Mucosa of descending colon (tissue), 3 donors: ENCODE measurements at places on chromosomes 7 and 10.

GRCh38 chr7:150959739-150960734, 18.1 kb downstream of the KCNH2 start:
- no peak for DNase-seq

GRCh38 chr10:111113238-111113960, 36.6 kb downstream of the ADRA2A start:
- DNase-seq = no peak

- no peak for DNase-seq
Observed at GRCh38 chr7:95240921-95241320, 83.4 kb downstream of the PON1 start.

GRCh38 chr7:69749372-69749979, 151.2 kb downstream of the AUTS2 start:
- no peak for DNase-seq

GRCh38 chr10:2927958-2928840, 139.1 kb upstream of the PFKP start:
- DNase-seq = peak; percentile 69

DNA sequence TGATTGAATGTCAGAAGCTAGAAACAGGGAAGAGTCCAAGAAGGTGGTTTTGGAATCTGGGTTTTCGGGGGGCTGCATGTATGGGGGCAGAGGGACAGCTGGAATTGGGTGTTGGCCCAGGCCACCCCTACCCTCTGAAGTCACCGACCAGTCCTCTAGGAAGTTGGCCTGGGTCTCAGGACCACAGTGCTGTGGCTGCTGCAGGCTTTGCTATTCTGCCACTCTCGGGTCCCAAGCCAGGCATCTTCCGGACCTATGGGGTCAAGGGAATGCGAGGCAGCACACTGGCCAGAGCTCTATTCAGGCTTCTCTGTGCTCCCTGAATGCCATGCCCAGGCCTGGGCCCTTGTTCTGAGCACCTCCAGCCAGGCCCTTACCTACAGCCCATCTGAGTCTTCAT, 13.2 kb downstream of the FGF8 start:
- no peak for DNase-seq

- DNase-seq = no peak
Observed at GRCh38 chr10:1923586-1923985, 186.3 kb upstream of the ADARB2 start.

- DNase-seq = no peak
Observed at GRCh38 chr10:33012306-33012705, 54.3 kb upstream of the ITGB1 start.

GRCh38 chr10:4050061-4050460, 265.1 kb upstream of the KLF6 start:
- DNase-seq = no peak

GRCh38 chr7:158406801-158407200, 180.8 kb downstream of the PTPRN2 start:
- DNase-seq = no peak

- DNase-seq = no peak
Observed at GRCh38 chr10:61047081-61047480, 103.1 kb upstream of the RHOBTB1 start.

DNA sequence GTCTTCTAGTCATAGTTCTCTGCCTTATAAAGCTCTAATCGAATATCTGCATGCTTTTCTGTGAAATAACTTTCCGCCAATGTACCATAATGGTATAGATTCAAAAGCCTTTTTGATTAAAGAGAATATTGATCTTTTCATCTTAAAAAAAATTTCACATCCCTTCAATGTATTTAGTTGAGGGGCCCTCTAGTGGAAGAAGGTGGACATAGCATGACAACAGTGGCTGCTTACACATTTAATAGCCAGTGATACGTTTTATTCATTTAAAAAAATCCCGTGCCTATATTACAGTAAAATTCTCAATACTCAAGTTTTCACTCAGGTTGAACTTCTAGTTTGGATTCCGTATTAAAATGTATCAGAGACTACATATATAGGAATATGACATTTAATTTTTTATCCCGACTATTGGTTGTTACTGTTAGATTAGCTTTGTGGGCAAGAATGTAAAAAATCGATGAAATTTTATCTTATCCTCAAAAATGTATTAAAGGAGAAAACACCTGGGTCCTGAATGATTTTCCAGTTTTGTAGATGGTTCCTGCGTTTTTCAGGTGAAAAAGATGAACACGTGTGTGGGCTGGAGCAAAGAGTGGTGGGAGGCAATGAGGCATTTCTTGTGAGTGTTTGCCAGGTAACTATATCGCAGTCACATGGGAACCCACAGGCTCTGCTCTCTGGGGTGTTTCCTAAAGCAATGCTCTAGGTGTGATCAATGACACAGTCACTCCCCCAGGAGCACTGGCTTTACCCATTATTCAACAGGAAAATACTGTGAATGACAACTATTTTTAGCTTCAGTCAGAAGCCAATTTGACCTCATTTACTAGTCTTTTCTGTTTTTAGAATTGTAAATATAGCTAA, 24.1 kb upstream of the PNLIP start:
- no peak for DNase-seq

- DNase-seq = no peak
Observed at GRCh38 chr7:18191341-18191740, 163.7 kb upstream of the PRPS1L1 start.

DNA sequence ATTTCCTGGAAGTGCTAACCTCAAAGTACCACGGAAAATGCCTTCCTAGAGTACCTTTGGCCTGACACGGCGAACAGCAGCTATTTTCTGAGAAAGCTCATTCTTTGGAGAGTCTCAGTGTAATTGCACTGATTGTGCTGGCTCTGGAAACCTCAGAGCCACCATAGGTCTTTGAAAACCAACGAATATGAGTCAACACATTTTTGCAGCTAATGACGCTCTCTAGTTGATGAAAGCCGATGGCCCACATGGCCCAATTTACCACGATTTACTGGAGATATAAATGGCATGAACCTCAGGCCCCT, 187.1 kb downstream of the ADARB2 start:
- no peak for DNase-seq

DNA sequence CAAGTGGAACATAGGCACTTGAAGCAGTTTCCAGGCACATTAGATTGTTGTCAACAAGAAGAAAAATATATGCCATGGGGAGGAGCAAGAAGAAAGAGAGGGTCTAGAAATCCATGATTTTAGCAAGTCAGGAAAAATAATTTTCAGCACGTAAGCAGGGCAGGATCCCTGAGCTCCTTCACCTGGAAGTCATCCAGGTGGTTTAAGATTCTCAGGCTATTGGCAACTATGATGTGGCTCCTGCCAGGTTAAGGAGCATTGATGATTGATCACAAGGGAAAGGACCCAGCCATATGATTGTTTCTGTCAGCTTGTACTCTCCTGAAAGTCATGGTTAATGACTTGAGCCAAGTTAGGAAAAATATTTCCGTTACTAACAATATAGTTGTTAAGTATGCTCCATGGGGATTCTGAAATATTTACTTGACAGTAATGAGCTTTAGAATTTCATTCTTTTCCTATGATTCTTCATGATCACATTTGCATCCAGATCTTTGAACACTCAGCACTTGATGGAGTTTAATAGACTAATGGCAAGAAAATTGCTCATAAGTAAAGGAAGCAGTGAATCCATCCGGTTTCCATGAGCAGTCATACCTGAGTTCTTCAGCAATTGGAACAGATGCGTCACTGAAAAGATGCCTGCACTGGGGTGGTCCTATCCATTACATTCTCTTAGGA, 209.1 kb downstream of the BICC1 start:
- no peak for DNase-seq

DNA sequence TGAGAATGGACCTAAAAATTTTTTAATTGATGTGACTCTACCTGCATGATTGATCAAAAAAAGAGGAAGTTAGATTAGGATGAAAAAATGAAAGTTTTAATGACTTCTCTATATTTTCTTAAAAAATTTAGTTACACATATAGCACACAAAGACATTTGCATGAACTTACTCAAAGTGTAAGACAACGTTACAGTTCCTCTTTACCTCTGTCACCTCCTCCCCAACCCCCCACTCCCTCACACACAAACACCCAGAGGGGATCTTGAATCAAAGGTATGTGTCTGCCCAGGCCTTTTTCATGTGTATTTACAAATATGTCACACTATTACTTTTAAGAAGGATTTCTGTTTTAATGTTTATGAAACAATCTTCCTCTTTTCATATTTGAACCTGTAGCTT, 20.6 kb upstream of the CDCA7L start:
- no peak for DNase-seq

- no peak for DNase-seq
Observed at GRCh38 chr7:117827862-117828261, 45.4 kb downstream of the CTTNBP2 start.

DNA sequence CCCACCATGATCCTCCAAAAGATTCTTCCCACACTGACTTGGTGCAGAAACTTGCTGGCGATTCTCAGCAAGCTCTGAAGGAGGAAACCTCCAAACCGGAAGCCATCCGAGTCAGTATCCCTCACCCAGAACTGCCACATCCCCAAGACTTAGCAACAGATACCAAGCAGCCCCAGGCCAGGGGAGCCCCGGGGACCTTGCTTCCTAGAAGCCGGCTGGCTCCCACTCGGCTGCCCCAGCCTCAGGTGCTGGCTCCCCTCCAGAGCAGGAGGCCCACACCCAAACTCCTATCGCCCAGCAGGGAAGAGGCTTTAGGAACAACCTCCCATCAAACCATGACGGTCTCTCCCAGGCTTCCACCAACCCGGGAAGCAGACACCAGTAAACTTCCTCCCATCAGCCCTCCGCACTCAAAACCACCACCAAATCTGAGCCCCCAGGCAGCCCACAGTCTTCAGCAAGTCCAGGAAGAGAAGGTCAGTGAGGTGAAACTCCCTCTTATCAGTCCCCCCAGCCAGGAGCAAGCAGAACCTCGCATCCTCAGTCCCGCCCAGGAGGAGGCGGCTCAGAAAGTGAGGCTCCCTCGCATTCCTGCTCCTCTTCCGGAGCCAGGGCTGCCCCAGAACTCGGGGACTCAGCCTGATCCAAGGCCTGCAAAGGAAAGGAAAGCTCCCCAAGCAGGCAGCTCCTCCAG, 82.3 kb downstream of the LRGUK start:
- no peak for DNase-seq

GRCh38 chr10:126063353-126063791, 167.0 kb downstream of the FANK1 start:
- DNase-seq = no peak

DNA sequence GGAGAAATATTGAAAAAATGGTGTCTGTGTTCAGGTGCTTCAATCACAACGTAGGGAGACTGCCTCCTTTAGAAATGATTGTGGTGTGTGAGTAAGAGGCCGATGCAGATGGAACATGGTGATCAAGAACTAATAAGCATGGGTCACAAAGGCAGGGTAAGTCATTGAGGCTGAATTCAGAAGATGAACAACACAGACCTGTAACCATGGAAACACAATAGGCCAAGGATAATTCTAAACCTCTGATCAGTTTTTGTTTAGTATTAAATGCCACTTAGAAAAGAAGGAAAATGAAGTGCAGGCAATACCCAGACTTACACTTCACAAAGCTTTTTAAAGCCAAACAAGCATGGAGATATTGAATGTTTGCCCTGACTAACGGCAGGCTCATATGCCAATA, 32.8 kb upstream of the TAS2R16 start:
- no peak for DNase-seq

- DNase-seq = no peak
Observed at GRCh38 chr7:94311515-94311914, 83.2 kb upstream of the COL1A2 start.

- no peak for DNase-seq
Observed at GRCh38 chr7:483656-484355, 35.8 kb downstream of the PDGFA start.

GRCh38 chr10:34864149-34865067, 49.3 kb upstream of the PARD3 start:
- DNase-seq = no peak

DNA sequence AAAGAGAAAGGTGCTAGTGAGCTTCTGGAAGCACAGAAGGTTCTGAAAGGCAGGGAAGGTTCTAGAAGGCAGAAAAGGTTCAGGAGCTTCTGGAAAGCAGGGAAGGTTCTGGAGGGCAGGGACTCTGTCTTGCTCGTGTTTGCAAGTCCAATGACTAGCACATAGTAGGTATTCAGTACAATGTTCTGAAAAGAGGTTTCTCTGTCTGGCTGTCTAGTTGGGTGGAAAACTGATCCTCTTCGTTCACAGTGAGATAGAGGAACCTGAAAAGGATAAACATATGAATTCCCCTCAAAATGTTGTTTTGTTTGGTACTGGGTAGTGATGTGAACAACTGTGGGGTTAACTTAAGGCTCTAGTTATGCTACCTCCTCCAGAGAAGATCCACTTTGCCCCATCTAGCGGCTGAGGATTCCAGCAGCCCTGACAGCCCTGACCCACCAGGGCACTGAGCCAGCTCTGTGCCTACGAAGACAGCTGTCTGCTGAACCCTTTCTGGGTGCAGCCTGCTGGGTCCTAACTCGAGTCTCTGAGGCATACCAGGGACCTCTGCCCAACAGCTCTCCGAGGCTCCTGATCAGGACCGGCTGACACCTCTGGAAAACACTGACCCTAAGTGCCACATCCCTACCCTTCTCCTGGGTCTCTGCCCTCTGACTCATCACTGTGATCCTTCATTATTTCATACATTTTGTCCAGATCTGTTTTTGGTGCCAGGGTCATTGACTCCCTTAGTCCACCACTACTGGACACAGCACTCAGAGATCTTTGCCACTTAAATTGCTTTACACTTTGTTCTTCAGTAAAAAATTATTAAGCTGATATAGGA, 15.4 kb downstream of the PTPRN2 start:
- DNase-seq = peak; percentile 37

- no peak for DNase-seq
Observed at GRCh38 chr7:73433924-73434700, 534 bp downstream of the FZD9 start.

DNA sequence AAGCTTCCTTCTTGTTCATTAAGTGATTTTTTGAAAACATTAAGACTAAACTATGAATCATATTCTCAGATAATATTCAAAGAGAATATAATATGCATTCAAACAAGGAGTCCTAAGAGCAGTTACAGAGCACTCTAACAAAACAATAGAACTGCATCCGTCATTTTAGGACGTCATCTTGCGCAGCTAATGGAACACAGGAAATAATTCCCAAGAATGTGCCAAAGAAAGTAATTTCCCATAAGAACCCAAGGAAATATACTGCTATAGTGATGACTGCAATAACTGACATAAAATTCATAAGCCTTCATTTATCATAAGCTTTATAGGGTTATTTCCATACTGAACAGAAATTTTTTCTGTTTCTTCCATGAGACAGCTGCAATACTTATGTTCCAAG, 28.3 kb upstream of the CASD1 start:
- DNase-seq = no peak

- DNase-seq = no peak
Observed at GRCh38 chr10:112763916-112764520, 186.0 kb upstream of the TCF7L2 start.

- DNase-seq = no peak
Observed at GRCh38 chr10:12262278-12262981, 66.4 kb downstream of the CDC123 start.
